ENCODE measurements at places on chromosomes 6 and 20. TPM values are rescaled to one million over a fixed set of nuclear protein-coding genes. Genes with fewer than 3 reads are reported as not detected.

Gene PLA2G7
- under 0.01 TPM for total RNA-seq

Gene TP53RK
- 17.4 TPM for total RNA-seq

Gene GNMT
- total RNA-seq, result 0.34 TPM

Gene HLA-DRB5
- total RNA-seq, result not detected

Gene FAM209B
- total RNA-seq, result not detected

Gene CBLN4
- not detected for total RNA-seq

Gene VSX1
- not detected for total RNA-seq

Gene HTR1E
- not detected for total RNA-seq

Gene CFAP61
- 0.34 TPM for total RNA-seq

Gene FAXC
- total RNA-seq, result 1.0 TPM

Gene EPM2A
- total RNA-seq, result 4.5 TPM

Gene SNRNP48
- 9.9 TPM for total RNA-seq

Gene MLIP
- 2.8 TPM for total RNA-seq

Gene RNGTT
- 24.6 TPM for total RNA-seq

Gene TAPBP
- 108 TPM for total RNA-seq

Gene RGS17
- total RNA-seq, result 1.4 TPM

Gene ID4
- 13.3 TPM for total RNA-seq

Gene NKAIN2
- total RNA-seq, result 0.07 TPM

Gene SUN5
- total RNA-seq, result not detected

Gene GLO1
- 121 TPM for total RNA-seq

Gene PROCR
- 14.2 TPM for total RNA-seq

Gene PHACTR1
- total RNA-seq, result 0.57 TPM

Gene RBM38
- total RNA-seq, result 13.2 TPM

Gene DOK5
- not detected for total RNA-seq

Gene RFX6
- total RNA-seq, result not detected

Gene ALDH5A1
- total RNA-seq, result 0.68 TPM

Gene PLEKHG1
- total RNA-seq, result 9.6 TPM

Gene SYNGAP1
- total RNA-seq, result 3.9 TPM

Gene SAMD3
- total RNA-seq, result not detected

Gene ARFGEF3
- 8.9 TPM for total RNA-seq

Gene FAM184A
- total RNA-seq, result 0.07 TPM

Gene PMEPA1
- total RNA-seq, result 10.3 TPM

Gene C6orf15
- total RNA-seq, result 0.34 TPM

Gene APCDD1L
- under 0.01 TPM for total RNA-seq

Gene DEFB132
- total RNA-seq, result not detected

Gene KHDRBS2
- total RNA-seq, result not detected

Gene SYNDIG1
- total RNA-seq, result not detected

Gene ULBP1
- 9.6 TPM for total RNA-seq

Gene PCSK2
- not detected for total RNA-seq

Gene RBM39
- 369 TPM for total RNA-seq

Gene TMEM170B
- total RNA-seq, result 0.34 TPM

Gene EYS
- not detected for total RNA-seq

Gene FOXA2
- 10.9 TPM for total RNA-seq

Gene SLC17A9
- total RNA-seq, result 0.28 TPM

Gene CST2
- not detected for total RNA-seq
